ENCODE measurements at places on chromosomes 1 and 21. TPM values are rescaled to one million over a fixed set of nuclear protein-coding genes. Genes with fewer than 3 reads are reported as not detected.

The AADACL4 gene
- not detected for total RNA-seq

The TNFRSF18 gene
- total RNA-seq: 21.0 TPM

The S100A9 gene
- 90,256 TPM for total RNA-seq

The PI4KB gene
- total RNA-seq: 34.0 TPM

The MCOLN2 gene
- total RNA-seq: 4.4 TPM

The HLX gene
- total RNA-seq: 1.4 TPM

The ITGB2 gene
- total RNA-seq: 9.6 TPM

The OR2AK2 gene
- not detected for total RNA-seq

The PCP4 gene
- 12.7 TPM for total RNA-seq

The CYP4A11 gene
- not detected for total RNA-seq

The KRTAP19-3 gene
- total RNA-seq: not detected

The ESRRG gene
- total RNA-seq: 0.15 TPM

GRCh38 chr1:192592981-192593708 is 17.6 kb downstream of the RGS1 start:
- no peak for DNase-seq

- no peak for DNase-seq
These were observed 21.8 kb downstream of the KIF1B start for GRCh38 chr1:10232163-10232562.

DNA sequence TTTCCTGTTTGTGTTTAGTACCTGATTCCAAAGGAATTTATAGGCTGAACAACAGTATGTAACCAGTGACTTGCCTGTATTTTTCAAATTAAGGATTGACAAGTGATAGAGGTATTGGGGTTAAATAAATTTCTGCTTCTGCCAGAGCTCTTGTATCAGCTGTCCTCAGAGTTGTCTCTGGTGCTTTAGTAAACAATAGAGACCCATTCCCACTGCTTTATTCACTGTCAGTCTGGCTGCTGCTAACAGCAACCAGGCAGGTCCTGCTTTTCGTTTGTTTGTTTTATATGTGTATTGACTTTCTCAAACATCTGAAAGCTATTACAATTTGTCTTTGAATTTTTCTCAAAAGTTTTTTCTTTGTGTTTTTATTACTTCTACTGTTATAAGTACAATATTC is 76.1 kb downstream of the OLFM3 start:
- no peak for DNase-seq

GRCh38 chr1:39673215-39673614 is 1.3 kb upstream of the NT5C1A start:
- DNase-seq: no peak

DNA sequence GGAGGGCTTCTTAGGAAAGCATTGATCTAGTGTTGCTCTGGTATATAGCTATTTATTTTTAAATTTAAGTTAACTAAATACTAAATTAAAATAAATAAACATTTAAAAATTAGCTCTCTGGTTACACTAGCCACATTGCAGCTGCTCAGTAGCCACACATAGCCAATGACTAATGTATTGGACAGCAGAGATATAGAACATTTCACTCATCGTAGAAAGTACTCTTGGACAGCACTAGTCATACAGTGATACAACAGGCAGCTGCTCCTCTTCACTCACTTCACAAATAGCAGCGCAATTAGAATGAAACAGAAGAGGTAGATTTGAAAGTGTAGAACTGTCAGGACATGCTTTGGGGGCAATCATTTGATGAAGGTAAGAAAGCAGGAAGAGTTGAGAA is 245.4 kb downstream of the PBX1 start:
- DNase-seq: no peak

DNA sequence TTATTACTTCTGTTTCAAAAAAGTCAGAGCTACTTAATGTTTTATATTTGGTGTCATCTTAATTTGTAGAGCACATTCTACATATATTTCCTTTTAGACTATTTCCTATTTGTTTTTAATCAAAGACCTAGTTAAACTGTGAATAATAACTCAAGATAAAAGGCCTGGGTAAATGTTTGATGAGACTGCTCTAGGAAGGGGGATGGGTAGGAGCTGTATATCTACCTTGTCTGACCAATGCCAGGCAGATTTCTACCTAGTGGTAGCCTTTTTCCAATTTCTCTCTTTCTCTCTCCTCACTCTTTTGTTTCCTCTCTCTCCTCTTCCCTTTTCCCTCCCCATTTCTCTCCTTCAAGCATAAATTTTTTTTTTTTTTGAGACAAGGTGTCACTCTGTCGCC is 31.9 kb upstream of the IVNS1ABP start:
- no peak for DNase-seq

DNA sequence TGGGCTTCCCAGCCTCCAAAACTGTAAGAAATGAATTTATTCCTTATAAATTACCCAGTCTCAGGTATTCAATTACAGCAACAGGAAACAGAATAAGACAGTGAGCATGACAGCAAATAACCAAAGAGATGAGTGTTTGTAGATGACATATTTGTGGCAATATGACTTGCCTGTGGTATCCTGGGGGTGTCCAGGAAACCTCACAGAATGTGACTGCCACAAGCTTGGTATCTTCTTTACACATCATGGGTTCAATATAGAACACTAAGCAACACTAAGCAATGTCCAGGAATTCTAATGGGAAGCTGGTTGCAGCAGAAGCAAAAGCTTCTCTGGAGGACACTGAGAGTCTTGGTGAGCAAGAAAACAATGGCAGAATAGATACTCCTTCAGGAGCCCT is 236.4 kb upstream of the BEND5 start:
- DNase-seq: no peak

- no peak for DNase-seq
These were observed 13.5 kb downstream of the MRPS6 start for GRCh38 chr21:34086887-34087306.

DNA sequence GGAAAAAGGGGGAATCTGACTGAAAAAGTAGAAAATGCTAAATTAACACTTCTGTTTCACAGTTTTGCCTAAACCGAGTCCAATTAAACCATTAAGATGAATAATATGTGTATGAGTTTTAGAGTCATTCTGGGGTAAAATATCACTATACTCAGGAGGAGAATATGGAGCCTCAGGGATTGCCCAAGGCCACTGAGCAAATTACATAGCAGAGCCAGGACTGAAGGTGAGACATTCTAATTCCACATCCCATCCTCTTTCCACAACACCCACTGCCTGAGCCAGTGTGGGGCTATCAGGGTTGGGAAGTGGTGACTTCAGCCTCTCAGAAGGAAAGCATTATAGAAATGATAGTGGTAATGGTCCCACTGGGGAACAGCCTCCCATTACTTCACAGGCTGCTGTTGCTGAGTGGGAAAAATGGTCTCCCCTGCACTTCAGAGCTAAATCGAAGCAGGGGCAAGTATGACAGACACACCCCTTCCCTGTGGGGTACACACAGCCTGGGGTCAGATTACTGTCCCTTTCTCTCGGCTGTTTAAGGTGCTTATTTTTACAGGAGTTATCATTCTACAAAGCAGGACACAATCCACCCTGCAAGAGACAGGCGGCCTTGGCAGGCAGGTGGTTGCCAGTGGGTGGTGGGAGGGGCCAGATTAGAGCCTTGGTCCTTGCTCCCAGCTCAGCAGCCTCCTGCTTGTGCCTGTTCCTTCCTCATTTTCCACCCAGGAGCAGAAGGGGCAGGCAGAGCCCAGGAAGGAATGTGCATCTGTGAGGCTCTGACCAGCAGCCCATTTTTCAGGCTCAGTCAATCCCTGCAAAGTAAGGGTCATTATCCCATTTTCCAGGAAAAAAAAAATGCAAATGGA is 9.5 kb upstream of the BCAR3 start:
- no peak for DNase-seq

- DNase-seq: no peak
These were observed 21.2 kb downstream of the CRNN start for GRCh38 chr1:152392909-152393308.

- no peak for DNase-seq
These were observed 87.3 kb downstream of the RPS6KC1 start for GRCh38 chr1:213138391-213138790.

DNA sequence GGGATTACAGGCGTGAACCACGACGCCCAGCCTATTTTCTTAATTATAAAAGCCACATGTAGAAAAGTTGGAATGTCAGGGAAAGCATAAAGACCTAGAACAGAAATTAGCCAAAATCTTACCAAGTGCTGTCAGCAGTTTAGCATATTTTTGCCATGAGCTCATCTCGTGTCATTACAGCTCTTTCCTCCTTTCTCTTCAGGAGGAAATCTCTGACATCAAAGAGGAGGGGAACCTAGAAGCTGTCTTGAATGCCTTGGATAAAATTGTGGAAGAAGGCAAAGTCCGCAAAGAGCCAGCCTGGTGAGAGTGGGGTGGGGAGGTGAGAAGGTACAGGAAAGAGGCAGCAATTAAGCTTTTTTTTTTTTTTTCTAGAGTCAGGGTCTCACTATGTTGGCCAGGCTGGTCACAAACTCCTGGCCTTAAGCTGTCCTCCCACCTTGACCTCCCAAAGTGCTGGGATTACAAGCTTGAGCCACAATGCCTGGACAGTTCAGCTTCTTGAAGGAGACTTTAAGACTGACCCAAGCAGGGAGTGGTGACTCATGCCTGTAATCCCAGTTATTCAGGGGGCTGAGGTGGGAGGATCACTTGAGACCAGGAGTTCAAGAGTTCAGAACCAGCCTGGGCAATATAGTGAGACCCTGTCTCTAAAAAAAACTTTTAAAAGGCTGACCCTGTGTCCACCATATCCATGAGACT is 8.4 kb upstream of the BGLAP start:
- DNase-seq: no peak

GRCh38 chr1:166933140-166933539 is 42.2 kb downstream of the ILDR2 start:
- no peak for DNase-seq
